ENCODE measurements at places on chromosomes 5 and 9. TPM values are rescaled to one million over a fixed set of nuclear protein-coding genes. Genes with fewer than 3 reads are reported as not detected.

DNA sequence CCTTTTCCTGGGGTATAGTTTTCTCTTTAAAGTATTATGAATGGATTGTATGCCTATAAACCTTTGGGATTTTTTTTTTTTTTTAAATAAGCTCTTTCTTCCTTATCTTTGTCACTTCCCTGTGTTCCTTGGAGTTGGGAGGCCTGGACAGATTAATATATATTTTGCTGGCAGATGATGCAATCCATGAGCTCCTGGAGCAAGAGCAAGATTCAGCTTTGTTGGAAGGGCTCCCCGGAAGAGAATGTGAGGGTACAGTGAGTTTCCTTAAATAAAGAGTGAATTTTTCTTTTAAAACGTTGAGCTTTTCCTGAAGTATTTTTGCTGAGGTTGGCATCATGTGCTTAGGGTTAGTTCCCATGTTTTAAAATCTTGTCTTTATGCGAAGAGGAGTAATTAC lies 98.7 kb upstream of the SLC28A3 start:
- H3K27ac ChIP-seq: no peak overlapping the region
- no peaks in the 10 kb centered on the region for H3K27me3 ChIP-seq
- no peaks in the 10 kb centered on the region for H3K4me1 ChIP-seq
- DNase-seq: no peak
- H3K36me3 ChIP-seq: no peaks in the 10 kb centered on the region

Gene MSH3
- total RNA-seq: 10.4 TPM

GRCh38 chr5:176664479-176664878 lies 17.2 kb downstream of the TSPAN17 start:
- peaks cover 5% of the 10 kb centered on the region for H3K4me1 ChIP-seq
- DNase-seq: no peak
- no peak overlapping the region for H3K27ac ChIP-seq
- H3K36me3 ChIP-seq: no peaks in the 10 kb centered on the region
- peaks cover 24% of the 10 kb centered on the region for H3K27me3 ChIP-seq

Gene GCNT1
- 23.8 TPM for total RNA-seq

DNA sequence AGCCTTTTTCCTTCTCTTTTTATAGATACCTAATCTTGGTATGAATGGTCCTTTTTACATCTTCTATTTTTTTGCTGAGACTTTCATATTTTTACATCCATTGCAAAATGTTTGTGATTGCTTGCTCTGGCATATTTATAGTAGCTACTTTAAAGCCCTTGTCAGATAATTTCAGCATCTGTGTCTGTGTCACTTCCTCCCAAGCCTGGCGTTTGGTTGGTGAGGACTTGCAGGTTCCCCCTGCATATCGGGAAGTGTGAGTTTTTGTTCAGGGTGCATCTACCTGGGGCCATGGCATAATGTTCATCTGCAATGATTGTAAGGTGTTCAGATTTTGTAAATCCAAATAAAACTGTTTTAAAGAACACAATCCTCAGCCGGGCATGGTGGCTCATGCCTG lies 8.9 kb downstream of the FBXW5 start:
- no peaks in the 10 kb centered on the region for H3K4me1 ChIP-seq
- no peaks in the 10 kb centered on the region for H3K27me3 ChIP-seq
- no peak overlapping the region for H3K27ac ChIP-seq

Gene GNG10
- total RNA-seq: 62.2 TPM

GRCh38 chr5:67021031-67021430 lies 175.6 kb downstream of the CD180 start:
- H3K27ac ChIP-seq: peak overlapping the region; percentile 42
- H3K4me3 ChIP-seq: no peak overlapping the region
- H3K4me1 ChIP-seq: peaks cover 15% of the 10 kb centered on the region
- no peak for DNase-seq
- H3K36me3 ChIP-seq: peaks cover 4% of the 10 kb centered on the region

Gene RLN2
- total RNA-seq: 1.5 TPM

Gene SPATA31D4
- total RNA-seq: not detected

GRCh38 chr9:19498015-19498414 lies 89.2 kb downstream of the ACER2 start:
- peaks cover 10% of the 10 kb centered on the region for H3K27me3 ChIP-seq
- no peaks in the 10 kb centered on the region for H3K36me3 ChIP-seq
- H3K27ac ChIP-seq: no peak overlapping the region
- H3K4me1 ChIP-seq: no peaks in the 10 kb centered on the region
- H3K4me3 ChIP-seq: no peak overlapping the region

Gene ACOT12
- 0.74 TPM for total RNA-seq

GRCh38 chr5:110354311-110354710 lies 372.2 kb downstream of the TMEM232 start:
- no peaks in the 10 kb centered on the region for H3K36me3 ChIP-seq
- H3K27ac ChIP-seq: no peak overlapping the region
- no peaks in the 10 kb centered on the region for H3K4me1 ChIP-seq
- peaks cover 8% of the 10 kb centered on the region for H3K27me3 ChIP-seq
- H3K4me3 ChIP-seq: no peak overlapping the region

Gene PCDHA5
- total RNA-seq: 2.1 TPM

DNA sequence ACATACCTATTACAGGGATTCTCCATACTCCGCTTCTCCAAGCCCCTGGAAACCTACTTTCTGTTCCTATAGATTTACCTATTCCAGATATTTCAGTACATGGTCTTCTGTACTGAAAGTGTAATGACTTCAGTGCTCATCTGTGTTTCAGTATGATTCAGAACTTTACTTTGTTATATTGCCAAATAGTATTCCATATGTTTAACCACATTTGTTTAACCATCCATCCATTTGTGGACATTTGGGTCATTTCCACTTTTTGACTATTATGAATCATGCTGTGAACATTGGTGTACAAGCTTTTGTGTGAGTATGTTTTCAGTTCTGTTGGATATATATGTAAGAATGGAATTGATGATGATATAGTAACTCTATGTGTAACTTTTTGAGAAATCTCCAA lies 188.9 kb downstream of the PDZD2 start:
- H3K4me1 ChIP-seq: no peaks in the 10 kb centered on the region
- H3K4me3 ChIP-seq: no peak overlapping the region
- peaks cover 3% of the 10 kb centered on the region for H3K36me3 ChIP-seq
- DNase-seq: no peak
- no peak overlapping the region for H3K27ac ChIP-seq

DNA sequence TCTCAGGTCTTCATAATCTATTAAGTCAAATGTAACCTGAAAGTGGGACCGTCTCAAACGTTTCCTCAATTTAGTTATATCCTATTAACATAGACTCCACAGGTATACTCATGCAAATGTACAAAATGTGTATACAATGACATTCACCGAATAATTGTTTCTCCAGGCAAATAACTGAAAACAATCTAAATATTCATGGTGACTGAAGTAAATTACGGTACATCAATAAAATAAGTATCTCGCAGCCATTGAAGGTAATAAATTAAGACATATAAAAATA lies 482 bp downstream of the IARS1 start:
- peak overlapping the region; percentile 96 for H3K27ac ChIP-seq
- peaks cover 28% of the 10 kb centered on the region for H3K4me1 ChIP-seq
- no peak for DNase-seq
- H3K4me3 ChIP-seq: peak overlapping the region; percentile 95

Gene CACNA1B
- total RNA-seq: 2.4 TPM

GRCh38 chr5:134543820-134544614 lies 18.5 kb downstream of the JADE2 start:
- no peak overlapping the region for H3K4me3 ChIP-seq
- no peak for DNase-seq
- no peaks in the 10 kb centered on the region for H3K36me3 ChIP-seq
- no peaks in the 10 kb centered on the region for H3K27me3 ChIP-seq
- no peak overlapping the region for H3K27ac ChIP-seq

DNA sequence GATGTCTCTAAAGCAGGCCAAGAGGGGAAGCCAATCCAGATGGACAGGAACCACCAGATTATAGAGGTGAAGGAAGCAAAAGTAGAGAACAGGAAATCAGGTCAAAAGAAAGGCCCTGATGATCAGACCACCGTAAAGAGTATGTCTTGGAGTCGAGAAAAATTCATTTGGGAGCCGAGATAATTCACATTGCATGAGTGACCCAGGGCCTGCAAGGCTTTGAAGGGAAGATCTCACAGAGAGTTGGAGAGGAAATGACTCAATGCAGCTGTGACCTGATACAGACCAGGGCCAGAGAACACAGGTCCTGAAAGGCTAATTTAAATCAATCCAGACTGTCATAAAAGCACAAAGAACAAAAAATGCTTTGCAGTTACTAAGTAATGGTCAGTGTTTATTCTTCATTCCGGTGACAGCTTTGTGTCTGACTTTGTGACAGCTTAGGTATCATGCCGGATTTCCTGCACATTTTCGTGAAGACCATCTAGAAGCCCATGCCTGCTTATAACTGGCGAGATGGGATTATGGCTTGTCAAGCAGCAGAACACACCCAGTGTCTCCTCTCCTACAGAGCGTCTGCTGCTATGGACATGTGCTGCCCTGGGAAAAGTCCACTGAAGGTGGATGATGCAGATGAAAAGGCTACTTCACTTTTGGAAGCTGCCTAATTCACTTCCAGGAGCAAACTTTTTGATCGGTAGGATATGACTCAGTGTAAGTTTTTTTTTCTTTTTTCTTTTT lies 5.8 kb upstream of the ACTBL2 start:
- no peak overlapping the region for H3K27ac ChIP-seq
- no peaks in the 10 kb centered on the region for H3K27me3 ChIP-seq
- peaks cover 8% of the 10 kb centered on the region for H3K4me1 ChIP-seq

DNA sequence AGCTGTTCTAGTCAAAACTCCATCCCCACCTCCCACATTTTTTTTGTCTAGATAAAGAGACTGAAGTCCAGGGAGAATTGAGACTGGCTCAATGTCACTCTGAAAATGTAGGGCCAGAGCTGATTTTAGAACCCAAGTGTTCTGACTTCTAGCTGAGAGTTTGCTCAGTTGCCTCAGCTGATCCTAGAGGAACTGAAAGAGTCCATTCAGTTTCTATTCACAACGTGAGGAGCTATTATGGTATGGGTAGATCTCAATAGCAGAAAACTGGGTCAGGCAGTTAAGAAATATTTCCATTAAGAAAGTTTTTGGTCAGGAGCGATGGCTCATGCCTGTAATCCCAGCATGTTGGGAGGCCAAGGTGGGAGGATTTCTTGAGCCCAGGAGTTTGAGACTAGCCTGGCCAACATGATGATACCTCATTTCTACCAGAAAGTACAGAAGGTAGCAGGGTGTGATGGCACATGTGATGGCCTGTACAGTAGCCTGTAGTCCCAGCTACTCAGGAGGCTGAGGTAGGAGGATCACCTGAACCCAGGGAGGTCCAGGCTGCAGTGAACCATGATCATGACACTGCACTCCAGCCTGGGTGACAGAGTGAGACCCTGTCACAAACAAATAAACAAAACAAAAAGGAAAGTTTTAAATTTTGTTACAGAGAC lies 61.7 kb downstream of the GLRA1 start:
- no peaks in the 10 kb centered on the region for H3K4me1 ChIP-seq
- DNase-seq: no peak
- H3K27me3 ChIP-seq: no peaks in the 10 kb centered on the region
- no peak overlapping the region for H3K4me3 ChIP-seq
- no peak overlapping the region for H3K27ac ChIP-seq

DNA sequence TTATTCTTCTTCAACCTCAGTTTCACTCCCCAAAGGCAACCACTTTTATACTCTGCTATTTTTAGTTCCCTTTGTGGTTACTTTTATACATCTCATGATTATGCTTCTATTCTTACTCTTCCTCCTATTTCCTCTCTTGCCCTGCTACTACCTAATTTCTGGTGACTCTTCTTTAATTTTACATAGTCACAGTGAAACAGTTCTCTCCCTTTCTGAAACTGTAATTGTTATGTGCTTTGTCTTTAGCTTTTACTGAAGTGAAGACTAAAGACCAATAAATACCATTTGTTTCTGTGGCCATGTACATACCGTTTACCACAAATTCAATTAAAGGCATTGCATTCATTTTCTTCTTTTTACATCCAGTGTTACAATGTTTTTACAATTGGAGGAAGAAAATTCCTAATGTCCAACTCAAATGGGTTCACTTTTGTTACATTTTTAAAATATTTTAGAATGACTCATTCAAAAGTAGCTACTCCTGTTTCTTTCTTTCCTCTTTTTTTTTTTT lies 410.6 kb downstream of the PSAT1 start:
- no peak overlapping the region for H3K27ac ChIP-seq
- no peak overlapping the region for H3K4me3 ChIP-seq
- peaks cover 4% of the 10 kb centered on the region for H3K4me1 ChIP-seq
- DNase-seq: no peak
- H3K27me3 ChIP-seq: no peaks in the 10 kb centered on the region
